ENCODE measurements at places on chromosomes 5 and 9.

- no peak for DNase-seq
Measured at GRCh38 chr9:119853126-119853525, 483.9 kb upstream of the BRINP1 start.

GRCh38 chr9:121636978-121637712, 14.3 kb upstream of the DAB2IP start:
- no peak for DNase-seq

DNA sequence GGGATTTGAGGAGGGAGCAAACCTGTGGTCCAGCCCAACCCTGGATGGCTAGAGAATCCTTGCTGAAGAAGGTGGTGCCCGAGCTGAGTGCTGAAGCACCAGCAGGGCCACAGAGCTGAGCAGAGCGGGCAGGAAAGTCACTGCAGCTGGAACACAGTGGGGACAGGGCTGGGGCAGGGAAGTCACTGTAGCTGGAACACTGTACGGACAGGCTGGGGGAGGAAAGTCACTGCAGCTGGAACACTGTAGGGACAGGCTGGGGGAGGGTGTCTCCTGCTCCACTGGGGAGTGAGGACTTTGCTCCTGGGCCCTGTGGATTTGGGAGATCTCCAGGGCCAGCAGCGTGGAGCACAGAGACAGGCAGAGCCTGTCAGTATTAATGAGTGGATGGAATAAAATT, 9.0 kb upstream of the SUSD3 start:
- DNase-seq, result no peak

- DNase-seq, result no peak
Measured at GRCh38 chr9:98783518-98784226, 12.7 kb downstream of the ANKS6 start.

DNA sequence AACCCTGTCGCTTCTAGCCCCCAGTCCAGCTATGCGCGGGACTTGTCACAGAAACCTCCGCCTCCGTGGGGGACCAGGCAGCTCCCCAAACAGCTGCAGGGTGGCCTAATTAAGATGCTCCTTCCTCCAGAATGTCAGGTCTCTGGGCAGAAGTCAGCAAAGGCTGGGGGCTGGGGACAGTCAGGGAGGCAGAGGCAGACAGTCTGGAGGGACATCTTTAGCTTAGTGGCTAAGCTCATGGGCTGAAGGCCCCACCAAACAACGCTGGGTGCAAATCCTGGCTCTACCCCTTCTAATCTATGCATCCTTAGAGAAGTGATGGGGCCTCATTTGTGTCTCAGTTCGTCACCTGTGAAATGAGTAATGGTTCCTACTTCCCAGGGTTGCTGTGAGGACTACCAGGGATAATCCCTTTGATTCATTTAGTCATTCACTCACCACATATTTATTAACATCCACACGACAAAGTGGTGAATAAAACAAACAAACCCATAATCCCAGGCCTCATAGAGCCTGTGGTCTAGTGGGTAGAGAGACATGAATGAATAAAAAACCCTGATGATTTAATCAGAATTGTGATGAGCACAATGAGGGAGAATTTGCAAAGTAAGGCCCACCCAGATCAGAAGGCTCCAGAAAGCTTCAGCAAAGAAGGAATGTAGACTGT, 20.2 kb upstream of the MED27 start:
- DNase-seq, result no peak

DNA sequence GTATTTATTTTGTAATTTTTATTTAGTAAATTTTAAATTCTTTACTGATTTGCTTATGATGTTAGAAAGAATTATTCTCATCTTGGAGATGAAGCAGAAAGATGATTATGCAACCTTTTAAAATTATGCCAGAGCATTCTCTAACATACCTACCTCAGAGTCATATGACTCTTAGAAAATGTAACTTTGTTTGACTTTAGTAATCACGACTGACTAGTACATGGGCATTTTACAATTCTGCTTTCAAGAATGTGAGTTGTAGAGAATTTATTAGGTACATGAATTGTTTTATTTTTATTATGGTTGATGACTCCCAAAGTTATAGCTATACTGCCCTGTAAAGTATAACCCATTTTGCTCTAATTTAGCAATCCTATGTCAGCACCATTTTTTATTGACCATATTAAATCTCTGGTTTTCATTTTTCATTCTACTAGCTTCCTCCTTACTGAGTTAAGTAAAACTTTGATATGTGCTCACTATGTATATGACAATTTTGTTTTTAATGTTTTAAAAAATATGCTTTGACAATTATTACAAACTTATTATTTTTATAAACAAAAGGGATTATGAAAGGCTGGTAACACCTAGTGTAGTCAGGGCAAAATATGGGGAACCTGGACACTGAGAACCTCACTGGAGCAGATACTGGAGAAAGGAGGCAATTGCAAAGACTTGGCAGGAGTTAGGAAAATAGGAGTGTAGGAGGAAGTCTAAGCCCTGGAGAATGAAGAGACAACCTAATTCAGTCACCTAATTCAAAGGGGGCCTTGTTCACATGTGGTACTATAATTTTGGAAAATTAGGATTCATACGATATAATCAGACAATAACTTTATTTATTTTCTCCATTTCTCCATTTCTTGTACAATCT, 249.7 kb upstream of the DAB2 start:
- DNase-seq, result no peak

GRCh38 chr9:110077925-110078324, 130.0 kb downstream of the C9orf152 start:
- no peak for DNase-seq

DNA sequence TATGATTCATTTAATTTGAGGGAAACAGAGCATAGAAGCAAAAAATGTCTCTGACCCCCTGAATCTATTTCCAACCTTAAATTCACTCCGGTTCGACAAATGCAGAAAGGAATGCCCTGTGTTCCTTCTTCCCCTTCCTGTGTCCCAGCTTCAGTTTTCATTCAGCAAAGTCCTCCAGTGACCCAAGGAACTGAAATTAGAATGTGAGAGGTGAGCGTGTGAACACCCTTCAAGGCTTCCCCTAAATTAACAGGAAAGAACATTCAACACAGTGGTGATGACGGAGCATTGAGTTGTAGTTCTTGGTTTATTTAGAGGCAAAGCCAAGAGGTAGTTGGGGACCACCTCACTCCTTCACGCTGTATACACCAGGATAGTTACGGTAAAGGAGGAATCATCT, 97.6 kb upstream of the CTSL start:
- no peak for DNase-seq

GRCh38 chr9:83599071-83599470, 23.9 kb upstream of the IDNK start:
- no peak for DNase-seq

DNA sequence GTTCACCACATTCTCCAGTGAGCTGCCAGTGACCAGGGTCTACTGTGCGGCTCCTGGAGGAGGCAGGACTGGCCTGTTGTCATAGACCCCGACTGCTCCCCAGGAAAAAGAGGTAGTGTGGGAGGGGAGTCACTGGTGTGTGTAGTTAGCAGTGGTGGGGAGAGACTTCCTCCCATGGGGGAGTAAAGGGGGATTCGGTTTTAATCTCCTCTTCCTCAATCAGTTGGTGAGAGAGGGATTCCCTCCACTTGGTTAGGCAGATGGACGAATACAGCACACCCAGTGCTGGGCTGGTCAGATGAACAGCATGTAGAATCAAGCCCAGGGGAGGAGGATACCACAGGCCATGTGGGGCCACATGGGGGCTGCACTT, 207.6 kb upstream of the S1PR3 start:
- no peak for DNase-seq

- DNase-seq, result no peak
Measured at GRCh38 chr5:120771202-120771601, 307.1 kb downstream of the PRR16 start.

DNA sequence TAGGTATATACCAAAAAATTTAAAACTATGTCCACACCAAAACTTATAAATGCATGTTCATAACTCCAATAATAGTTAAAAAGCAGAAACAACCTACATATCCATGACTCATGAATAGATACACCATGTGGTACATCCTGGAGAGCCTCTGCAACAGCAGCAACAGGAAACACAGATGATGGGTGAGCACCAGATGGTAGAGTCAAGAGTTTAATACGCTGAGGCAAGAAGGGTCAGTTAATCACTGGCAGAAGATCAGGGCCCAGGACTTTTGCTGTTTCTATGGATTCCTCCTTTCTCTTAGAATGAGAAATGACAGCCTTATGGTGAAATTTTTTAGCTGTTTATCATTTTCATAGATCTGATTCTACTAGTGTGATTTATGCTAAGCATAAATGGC, 351.8 kb upstream of the ADAMTSL1 start:
- no peak for DNase-seq

DNA sequence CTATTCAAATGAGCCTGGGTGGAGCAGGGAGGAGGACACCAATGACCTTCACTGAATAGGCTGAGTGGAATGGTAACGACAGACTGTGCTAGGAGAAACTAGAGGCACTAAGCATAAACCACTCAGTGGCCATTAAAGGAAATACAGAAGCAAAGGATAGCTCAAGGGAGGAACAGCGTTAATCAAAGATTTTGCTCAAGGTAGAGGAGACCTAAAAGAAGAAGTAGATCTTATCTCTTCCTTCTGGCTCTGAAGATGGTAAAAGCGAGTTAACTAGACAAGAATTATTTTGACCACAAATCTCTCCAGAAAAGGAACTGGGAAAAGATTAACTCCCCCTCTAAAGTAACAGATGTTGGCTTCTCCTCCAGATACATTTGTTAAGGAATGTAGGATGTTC, 299.6 kb downstream of the EPB41L4A start:
- DNase-seq, result no peak

- no peak for DNase-seq
Measured at GRCh38 chr9:78614892-78615291, 318.0 kb downstream of the PSAT1 start.

DNA sequence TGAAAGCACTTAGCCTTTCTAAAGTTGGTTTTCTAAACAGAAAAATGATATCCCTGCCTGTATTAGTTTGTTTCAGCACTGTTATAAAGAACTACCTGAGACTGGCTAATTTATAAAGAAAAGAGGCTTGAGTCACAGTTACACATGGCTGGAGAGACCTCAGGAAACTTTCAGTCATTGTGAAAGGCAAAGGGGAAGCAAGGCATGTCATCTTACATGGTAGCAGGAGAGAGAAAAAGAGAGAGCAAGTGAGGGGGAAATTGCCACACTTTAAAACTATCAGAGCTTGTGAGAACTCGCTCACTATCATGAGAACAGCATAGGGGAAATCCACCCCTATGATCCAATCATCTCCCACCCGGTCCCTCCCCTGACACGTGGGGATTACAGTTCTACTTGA, 64.9 kb downstream of the FAM170A start:
- no peak for DNase-seq

- DNase-seq, result no peak
Measured at GRCh38 chr9:134591573-134591981, 50.0 kb upstream of the COL5A1 start.

GRCh38 chr9:16653491-16654399, 216.7 kb downstream of the BNC2 start:
- DNase-seq, result no peak

- DNase-seq, result no peak
Measured at GRCh38 chr5:126004636-126005035, 418.6 kb upstream of the GRAMD2B start.

- no peak for DNase-seq
Measured at GRCh38 chr9:126894052-126894603, 20.5 kb upstream of the RALGPS1 start.

DNA sequence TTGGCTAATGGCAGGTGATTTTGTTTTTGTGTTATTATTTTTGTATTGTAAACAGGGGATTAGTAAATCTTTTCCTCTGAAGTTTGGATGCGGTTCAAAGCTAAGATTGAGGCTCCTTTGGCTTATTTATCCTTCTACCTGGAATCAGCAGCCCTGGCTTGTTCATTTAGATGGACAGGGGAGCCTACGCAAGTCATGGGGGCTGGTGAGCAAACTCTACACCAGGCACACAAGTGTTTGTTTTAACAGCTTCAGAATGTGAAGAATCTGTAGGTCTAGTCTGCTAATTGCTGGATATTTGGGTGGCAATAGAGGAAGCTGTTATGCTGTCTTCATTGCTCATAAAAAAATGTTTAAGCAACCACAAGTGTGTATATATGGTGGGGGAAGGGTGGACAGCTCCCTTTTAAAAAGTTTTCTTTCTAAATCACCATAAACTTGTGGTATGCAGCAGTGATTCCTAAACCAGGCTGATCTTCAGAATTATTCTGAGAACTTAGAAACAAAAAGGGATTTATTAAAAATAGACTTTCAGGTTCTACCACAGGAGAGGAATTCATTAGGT, 20.7 kb downstream of the ZNF462 start:
- DNase-seq, result no peak

DNA sequence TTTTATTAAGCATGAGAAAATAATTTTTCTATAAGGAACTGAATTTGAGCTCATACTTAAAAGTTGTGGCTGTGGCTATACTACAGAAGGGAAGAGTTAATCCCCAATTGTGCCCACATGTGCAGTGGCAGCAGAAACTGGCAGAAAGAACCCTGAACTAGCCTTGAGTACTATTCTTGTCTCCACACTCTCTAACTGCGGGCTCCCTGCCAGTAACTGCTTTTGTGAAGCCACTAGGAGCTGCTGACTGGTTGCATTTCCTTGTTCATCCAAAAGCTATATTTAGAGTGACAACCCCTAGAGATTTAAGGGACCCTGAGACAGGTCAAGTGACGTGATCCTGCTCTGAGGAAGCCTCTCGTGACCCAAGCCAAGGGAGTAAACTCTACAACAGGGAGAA, 238.6 kb downstream of the ELAVL2 start:
- DNase-seq, result no peak

All from stimulated activated CD4-positive, alpha-beta T cell treated with anti-CD3 and anti-CD28 coated beads, Interleukin-4, amount 100 ng/mL, for 4 hours (primary cell).